ENCODE measurements at places on chromosomes 11 and 22.

GRCh38 chr11:57639321-57640067 is 10.2 kb downstream of the YPEL4 start:
- DNase-seq: no peak

DNA sequence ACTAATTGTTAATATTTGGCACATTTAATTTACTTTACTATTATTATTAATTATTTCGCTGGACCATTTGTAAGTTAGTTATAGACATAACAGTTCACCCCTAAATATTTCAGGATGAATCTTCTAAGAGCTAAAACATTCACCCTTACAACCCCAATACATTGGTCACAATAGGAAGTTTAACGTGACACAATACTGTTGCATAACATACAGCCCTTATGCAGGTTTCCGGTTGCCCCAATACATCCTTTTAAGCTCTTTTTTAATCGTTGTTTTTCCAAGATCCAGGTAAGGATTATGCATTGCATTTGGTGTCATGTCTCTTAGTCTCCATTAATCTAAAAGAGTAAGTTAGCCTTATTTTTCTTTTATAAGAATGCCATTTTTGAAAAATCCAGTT is 71.2 kb downstream of the HSD17B12 start:
- DNase-seq: no peak

GRCh38 chr11:1271002-1271401 is 38.4 kb downstream of the TOLLIP start:
- no peak for DNase-seq

DNA sequence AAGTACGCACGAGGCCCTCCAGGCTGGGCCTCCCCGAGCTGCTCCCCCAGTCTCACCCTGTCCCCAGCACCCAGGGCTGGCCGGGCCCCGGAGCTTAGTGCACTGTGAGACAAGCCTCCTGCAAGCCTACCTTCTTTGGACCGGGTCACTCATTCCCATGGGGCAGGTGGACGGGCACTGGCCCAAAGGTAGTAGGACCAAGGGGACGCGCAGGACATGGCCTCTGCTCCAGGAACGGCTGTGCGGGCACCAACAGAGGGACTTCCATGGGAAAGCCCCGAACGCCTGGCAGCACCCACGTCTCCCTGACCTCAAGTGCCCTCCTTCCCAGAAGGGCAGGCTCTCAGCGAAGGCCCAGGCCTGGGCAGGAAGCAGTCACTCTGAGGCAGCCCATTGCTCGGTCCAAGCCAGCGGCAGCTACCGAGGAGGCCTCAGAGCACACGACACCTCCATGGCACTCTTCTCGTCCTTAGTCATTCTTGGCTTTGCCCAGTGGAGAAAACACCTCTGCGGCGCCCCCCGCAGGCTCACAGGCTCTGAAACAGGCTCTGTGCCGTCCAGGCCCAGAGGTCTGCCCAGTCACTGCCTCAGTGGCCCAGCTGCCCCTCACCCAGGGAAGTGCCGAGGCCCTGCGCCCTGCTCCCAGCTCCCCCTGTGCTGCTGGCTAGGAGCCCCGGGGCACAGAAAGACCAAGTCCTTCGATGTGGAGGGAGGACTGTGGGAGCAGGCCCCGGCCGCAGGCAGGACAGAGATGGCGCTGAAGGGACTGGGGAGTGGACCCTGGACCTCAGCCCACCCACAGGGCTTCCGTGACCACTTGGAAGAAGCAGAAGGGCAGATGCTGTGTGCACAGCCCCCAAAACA is 3.8 kb downstream of the MOB2 start:
- no peak for DNase-seq

GRCh38 chr11:123221096-123221561 is 26.1 kb upstream of the CLMP start:
- no peak for DNase-seq

DNA sequence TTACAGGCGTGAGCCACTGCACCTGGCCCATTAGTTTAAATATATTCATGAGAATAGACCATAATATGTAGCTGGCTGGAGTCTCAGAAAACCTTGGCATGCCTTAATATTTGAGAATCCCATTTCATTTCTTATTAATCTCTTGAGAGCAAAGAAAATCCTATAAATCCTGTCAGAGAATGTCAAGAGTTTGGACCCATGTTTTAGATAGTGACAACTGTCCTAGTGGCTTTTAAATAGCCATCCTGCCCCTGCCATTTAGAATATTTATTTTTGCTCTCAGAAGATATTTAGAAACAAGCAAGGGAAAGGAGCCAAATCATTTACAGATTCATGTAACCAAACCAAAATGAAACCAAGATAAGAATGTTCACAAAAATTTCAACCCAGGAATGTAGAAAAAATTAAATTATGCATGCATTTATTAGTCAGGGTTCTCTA is 107.2 kb downstream of the SWAP70 start:
- DNase-seq: no peak

GRCh38 chr11:104968856-104969776 is 742 bp upstream of the CASP4 start:
- DNase-seq: no peak

DNA sequence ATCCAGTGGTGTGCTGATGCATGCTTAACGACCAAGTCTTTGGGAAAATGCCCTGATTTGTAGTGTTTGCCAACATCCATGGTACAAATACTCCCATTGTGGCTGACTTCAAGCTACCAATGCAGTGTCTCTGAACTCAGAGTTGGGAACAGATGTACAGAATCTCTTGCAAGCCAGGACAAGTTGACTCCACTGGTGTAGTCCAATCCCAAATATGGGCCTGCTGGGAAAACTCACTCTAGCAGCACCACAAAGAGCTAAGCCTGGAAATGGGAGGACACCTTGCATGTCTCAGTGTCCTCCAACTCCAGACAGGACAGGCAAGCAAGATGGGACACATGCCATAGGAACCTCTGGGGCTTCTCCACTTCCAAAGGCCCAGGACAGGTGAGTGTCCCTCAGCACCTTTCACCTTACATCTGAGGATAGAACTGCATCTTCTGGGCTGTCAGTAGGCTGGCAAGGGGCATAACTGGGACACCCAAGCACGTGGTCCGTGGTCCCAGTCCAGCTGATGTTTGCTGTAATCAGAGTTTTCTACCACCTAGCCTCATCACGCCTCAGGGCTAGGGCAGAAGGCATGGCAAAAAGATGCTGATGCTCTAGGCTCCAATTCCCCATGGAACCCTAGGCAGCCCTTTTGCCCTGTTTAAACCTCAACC is 6.5 kb downstream of the LMO1 start:
- DNase-seq: no peak

GRCh38 chr11:132646890-132647289 is 885.4 kb downstream of the OPCML start:
- no peak for DNase-seq

- no peak for DNase-seq
These were observed 49.0 kb upstream of the ISX start for GRCh38 chr22:35016909-35017308.

GRCh38 chr22:20174785-20175596 is 24.1 kb upstream of the CCDC188 start:
- DNase-seq: no peak

DNA sequence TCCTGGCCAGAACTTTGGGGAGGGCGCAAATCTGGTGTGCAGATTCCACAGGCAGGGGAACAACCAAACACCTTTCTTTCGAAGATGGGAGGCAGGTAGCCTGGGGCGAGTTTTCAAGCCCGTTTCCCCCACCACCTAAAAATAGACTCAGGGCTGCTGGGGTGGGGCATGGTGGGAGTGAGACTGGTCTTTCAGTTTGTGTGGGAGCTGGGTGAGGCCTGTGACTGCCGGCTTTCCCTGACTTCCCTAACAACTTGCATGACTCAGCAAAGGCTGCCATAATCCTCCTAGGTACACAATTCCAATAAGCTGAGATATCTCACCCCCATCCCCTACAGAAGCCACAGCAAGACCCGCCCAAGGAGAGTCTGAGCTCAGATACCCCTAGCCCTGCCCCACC is 4.3 kb upstream of the OR5B12 start:
- DNase-seq: no peak

- no peak for DNase-seq
These were observed 858.8 kb downstream of the TBC1D22A start for GRCh38 chr22:47621253-47621652.

DNA sequence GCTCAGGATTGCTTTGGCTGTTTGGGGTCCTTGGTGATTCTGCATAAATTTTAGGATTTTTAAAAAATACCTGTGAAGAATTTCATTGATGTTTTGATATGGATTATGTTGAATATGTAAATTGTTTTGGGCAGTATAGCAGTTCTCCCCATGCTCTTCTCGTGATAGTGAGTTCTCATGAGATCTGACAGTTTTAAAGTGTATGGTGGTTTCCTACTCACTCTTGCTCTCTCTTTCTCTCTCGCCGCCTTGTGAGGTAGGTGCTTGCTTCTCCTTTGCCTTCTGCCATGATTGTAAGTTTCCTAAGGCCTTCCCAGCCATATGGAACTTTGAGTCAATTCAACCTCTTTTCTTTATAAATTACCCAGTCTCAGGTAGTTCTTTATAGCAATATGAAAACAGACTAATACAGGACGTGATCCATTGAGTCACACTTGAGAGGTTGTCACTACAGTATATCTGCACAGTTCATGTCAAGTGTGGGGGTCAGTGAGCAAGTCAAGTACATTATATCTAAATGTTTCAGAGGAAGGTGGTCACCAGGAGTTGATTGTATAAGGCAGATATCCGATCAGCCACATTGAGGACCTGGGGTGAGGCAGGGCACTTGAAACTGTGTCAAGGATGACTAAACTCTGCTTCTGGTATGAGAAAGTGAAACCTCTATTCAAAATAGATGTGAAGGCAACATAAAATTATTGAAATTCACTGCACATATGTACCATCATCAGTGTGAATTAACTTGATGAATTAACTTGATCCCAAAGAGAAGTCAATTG is 70.7 kb upstream of the CCDC179 start:
- no peak for DNase-seq

DNA sequence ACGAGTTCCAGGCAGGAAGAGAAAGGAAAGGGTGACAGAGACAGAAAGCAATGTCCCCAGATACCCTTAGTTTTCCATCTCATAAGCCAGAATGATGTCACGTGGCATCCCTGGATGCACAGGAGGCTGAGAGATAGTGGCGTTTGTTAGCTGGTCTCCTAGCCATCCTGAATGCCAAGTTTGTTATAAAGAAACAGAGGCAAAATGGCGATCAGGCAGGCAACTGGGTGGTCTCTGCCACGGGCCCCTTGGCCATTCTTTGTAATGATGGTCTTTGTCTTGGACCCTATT is 5.3 kb downstream of the SMIM38 start:
- DNase-seq: no peak

Measured in GM04503 (cell line).